Right atrium auricular region (tissue), 2 donors: ENCODE measurements at places on chromosomes 13 and 19.

- DNase-seq = no peak
Observed at GRCh38 chr13:27039171-27039701, 132.4 kb downstream of the USP12 start.

- DNase-seq = peak; percentile 79
Observed at GRCh38 chr19:2207991-2208860, 27.9 kb downstream of the PLEKHJ1 start.

GRCh38 chr13:49524740-49525501, 29.2 kb downstream of the PHF11 start:
- DNase-seq = no peak

DNA sequence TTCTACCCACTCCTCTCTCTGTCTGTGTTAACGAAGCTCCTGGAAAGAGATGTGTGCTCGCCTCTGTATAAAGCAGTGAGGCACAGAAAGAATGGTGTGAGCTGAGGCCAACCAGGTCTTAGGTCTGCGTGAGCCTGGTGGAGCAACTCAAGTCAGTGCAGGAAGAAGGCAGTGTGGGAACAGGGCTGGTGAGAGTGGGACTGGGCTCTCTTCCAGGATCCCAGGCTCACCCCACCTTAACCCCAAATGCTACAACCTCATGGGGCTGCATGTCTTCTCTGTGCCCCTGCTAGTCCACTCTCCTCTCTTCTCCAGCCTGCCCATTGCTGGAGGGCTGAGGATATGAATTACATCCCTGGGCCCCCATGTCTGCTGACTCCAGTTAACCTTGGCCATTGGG, 127.4 kb downstream of the DCT start:
- no peak for DNase-seq

- DNase-seq = no peak
Observed at GRCh38 chr13:113086031-113086750, 19.4 kb upstream of the F7 start.

- no peak for DNase-seq
Observed at GRCh38 chr13:94664889-94665288, 47.5 kb downstream of the SOX21 start.

GRCh38 chr13:88097541-88097940, 426.4 kb downstream of the SLITRK5 start:
- no peak for DNase-seq

DNA sequence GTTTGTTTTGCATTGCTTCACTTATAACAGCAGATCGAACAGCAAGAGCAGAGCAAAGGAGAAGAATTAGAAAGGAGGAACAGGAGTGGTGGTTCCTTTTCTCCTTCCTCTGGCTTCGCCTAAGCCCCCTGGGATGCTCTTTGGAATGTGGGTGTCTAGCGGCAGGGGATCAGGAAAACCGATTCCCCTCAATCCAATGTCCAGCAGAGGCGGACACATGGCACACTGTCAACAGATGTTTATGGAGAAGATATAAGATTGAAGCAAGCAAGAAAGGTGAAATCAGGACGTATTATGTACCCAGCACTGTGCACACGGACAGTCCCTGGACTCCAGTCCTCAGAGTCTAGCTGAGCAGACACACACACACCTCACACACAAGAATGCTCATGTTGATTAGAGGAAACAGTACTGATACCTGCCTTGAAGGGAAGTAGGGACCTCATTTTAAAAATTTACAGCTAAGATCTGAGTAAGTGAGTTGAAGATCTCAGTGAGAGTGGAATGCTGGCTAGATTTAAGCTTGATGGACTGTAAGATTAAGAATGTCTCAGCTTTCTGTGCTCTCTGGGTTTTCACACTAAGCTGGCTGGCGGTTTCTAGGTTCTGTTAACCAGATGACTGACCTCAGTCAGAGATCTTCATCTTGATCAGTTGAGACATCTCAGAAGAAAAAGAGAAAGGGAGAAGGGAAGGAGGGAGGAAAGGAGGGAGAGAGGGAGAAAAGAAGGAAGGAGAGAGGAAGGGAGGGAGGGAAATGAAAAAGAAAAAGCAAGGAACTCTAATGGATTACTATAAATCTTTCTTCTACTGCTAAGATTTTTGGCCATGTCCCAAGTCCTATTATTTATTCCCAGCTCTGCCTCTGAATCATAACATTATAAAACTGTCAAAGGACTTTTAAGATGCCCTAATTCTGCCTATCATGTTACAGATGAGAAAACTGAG, 44.8 kb downstream of the FLT1 start:
- no peak for DNase-seq

- DNase-seq = no peak
Observed at GRCh38 chr13:94673851-94674250, 38.5 kb downstream of the SOX21 start.

GRCh38 chr13:93903909-93904308, 575.6 kb downstream of the DCT start:
- DNase-seq = no peak

DNA sequence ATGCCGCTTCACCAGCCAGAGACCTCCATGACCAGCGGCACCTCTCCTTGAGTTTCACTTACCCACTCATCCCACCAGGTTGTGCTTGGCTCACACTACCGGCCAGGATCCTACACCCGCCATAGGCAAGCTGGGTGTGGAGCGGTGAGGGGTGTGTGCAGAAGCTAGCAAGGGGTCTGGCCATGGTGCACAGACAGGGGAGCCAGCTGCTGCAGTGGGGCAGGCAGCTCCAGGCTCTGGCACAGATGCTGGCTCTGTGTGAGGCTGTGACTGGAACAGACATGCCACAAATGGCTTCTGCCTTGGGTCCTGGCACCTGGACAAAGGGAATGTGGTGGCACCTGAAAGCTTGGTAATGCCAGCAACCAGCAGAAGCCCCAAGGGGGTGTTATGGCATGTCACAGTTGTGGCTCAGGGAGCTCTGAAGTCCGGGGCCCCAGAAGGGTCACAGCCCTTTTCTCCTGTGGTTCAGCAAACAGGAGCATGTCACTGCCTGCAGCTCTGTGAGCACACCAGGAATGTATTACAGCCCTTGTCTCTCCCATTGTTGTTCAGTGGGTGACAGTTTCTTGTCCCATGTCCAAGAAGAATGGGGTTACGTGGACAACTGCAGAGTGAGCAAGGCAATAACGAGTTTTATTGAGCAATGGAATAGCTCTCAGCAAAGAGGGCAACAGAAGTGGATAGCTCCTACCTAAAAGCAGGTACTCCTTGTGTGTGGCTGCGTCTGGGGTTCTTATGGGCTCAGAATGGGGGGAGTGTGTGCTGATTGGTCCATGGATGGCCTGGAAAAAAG, 2791.0 kb upstream of the PCDH20 start:
- no peak for DNase-seq

- DNase-seq = no peak
Observed at GRCh38 chr19:17097593-17098126, 22.1 kb downstream of the MYO9B start.

- DNase-seq = no peak
Observed at GRCh38 chr13:32822771-32823170, 193.5 kb upstream of the KL start.

- no peak for DNase-seq
Observed at GRCh38 chr13:24511816-24512196, 772 bp downstream of the PARP4 start.

GRCh38 chr13:35888981-35889380, 242.2 kb downstream of the DCLK1 start:
- DNase-seq = no peak

DNA sequence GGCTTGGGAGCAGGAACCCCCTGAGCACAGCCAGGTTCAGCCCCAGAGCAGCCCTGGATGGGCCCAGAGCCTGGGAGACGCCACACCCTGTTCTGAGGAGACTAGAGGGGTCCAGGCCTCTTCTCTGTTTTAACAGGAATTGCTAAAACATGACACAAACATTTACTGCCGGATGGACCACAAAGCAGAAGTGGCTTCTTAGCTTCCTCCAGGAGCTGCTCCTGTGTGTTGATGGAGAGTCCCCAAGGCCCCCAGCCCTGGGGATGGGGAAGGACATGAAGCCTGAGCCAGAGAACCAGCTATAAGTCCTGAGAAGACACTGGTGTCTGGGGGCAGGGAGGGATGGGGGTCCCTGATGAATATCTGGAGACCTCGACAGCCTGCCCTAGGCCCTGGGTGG, 14.6 kb downstream of the CEACAM3 start:
- no peak for DNase-seq

- no peak for DNase-seq
Observed at GRCh38 chr13:24063281-24063877, 97.1 kb upstream of the SPATA13 start.

DNA sequence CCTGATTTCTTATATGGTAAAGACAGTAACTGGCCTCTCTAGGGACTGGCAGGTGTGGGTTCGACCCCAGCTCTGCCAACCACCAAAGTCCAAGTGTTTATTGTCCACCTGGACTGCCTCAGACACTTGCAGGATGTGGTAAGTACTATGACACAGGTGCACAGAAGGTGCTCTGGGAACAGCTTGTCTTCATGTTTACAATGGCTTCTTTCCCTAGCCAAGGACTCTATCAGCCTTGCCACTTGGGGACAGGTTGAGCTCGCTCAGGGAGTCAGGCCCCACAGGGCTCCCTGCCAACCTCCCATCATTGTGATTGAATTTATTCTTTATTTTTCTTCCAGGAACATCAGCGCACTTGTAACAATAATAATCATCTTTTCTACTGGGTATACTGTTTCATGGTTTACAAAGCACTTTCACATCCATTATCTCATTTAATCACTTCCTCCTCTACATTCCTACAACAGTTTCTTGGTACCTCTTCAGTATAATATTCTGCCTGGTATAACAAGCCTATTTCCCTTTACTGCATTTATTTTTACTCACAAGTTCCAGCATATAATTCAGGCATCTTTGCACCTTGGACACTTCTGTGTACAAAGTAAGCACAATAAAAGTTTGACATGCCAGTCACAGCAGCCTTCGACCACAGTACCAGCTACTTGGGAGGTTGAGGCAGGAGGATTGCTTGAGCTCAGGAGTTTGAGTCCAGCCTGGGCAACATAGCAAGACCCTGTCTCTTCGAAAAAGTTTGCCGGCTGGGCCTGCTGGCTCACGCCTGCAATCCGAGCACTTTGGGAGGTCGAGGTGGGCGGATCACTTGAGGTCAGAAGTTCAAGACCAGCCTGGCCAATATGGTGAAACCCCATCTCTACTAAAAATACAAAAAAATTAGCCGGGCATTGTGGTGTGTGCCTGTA, 24.2 kb upstream of the GATAD2A start:
- DNase-seq = no peak

- no peak for DNase-seq
Observed at GRCh38 chr13:36154567-36155291, 23.5 kb upstream of the DCLK1 start.

GRCh38 chr19:6073858-6074708, 36.2 kb downstream of the RFX2 start:
- DNase-seq = peak; percentile 53

- DNase-seq = peak; percentile 92
Observed at GRCh38 chr19:2096034-2096479, at the start of gene MOB3A. MOB3A (minus strand) TSS chr19:2096326; CDS start chr19:2078560, 17,766 bp downstream.

- no peak for DNase-seq
Observed at GRCh38 chr19:34960940-34961679, 2.9 kb downstream of the ZNF792 start.

DNA sequence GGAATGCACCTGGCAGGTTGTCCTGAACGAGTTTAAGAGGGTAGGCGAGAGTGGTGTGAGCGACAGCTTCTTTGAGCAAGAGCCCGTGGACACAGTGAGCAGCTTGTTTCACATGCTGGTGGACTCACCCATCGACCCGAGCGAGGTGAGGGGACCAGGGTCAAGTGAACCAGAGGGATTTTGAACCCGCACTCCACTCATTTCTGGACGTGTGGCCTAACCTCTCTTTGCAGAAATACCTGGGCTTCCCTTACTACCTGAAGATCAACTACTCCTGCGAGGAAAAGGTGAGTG, 1.7 kb downstream of the CATSPERG start:
- no peak for DNase-seq

DNA sequence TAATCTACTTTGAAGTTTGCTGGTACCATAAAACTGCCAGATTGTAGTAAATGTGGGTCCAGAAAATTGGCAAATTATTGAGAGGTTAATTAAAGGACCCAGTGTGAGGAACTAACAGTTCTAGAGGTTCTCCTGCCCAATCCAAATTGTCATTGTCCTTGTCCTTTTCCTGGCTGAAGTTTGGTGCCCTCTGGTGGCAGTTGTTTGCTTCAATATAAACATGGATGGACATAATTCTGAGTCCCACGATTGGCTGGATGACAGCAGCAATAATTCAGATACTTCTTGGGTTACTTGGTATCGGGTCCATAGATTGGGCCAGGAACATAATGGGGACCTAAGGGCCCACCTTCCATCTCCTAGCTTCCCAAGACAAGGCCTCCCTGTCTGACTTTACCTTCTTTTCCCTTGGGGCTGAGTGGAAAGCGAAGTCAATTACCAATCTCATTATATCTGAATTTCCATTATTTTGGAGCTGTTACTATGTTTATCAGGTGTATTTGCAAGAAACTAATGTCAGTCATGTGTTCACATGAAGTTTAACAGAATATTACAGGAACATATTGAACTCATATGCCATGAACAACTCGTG, 33.8 kb upstream of the GARRE1 start:
- no peak for DNase-seq

DNA sequence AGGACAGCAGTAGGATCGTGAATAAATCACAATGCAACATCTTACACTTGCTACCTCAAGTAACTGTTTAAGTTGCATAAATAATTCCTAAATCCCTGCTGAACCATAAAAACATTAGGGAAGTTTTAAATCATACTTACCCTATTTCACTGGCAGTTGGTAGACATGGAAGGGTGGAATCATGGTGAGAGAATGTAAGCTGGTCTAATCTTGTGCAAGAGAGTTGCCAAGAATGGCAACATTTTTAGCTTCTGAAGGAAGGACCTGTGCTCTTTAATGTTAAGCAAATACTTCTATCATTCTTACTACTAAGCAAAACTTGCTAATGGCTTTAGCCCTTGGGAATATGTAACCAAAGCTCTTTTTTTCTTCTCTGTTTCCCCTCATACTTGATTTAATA, 46.8 kb downstream of the MTUS2 start:
- no peak for DNase-seq

- DNase-seq = no peak
Observed at GRCh38 chr19:407511-408440, 1.2 kb downstream of the C2CD4C start.

DNA sequence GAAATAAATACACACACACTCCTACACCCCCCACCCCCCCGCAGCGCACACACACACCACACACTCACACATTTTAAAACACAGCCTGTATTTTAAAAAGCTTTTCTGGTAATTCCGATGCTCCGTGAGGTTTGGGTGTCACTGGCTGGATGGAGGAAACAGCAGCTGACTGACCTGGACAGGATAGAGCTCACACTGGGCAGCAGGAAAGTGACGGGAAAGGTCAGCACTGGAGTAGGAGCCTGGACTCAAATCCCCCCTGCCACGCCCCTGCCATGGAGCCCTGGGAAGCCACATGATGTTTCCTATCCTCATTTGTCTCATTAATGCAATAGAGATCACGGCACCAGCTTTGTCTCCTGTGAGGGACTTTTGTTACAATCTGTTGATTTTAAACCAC, 49.3 kb upstream of the STARD13 start:
- DNase-seq = no peak

DNA sequence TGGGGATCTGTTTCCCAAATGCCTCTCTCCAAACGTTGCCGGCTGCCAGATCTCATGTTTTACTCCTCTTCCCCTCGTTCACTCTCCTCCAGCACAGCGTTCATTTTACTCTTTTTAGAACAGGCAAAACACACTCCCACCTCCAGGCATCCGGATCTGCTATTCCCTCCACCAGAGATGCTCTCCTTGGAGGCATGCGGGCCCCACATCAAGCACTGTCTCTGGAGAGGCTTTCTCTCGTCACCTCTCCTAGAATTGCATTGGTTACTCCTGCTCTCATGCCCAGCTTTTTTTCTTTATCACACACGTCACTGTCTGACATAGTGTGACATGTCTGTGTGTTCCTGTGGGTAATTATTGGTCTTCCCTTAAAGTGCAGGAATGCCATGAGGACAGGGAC, 20.1 kb upstream of the MYADM start:
- DNase-seq = no peak
